ENCODE measurements at places on chromosomes 3 and 15.

DNA sequence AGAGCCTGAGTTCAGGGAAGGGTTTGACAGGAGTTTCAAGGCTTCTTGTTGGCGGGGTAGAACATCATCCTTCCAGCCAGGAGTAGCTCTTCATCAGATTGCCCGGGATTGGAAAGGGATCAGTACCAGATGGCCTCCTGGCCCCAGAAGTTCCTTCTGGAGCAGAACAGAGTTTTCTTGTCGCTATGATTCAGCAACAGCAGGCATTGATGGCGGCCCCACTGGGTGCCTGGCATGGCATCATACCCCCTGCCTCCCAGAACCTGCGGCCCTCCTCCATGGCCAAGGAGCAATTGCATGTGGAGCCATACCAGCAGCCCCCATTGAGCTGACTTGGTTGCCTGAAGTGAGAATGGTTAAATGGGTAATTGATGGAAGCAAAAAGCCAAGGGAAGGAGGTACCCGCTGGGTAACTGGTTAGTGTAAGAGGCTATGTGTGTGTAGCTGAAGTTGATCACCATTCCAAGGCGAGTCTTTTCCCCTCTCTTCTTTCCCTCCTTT lies 305.6 kb downstream of the PTPRG start:
- no peak for DNase-seq

DNA sequence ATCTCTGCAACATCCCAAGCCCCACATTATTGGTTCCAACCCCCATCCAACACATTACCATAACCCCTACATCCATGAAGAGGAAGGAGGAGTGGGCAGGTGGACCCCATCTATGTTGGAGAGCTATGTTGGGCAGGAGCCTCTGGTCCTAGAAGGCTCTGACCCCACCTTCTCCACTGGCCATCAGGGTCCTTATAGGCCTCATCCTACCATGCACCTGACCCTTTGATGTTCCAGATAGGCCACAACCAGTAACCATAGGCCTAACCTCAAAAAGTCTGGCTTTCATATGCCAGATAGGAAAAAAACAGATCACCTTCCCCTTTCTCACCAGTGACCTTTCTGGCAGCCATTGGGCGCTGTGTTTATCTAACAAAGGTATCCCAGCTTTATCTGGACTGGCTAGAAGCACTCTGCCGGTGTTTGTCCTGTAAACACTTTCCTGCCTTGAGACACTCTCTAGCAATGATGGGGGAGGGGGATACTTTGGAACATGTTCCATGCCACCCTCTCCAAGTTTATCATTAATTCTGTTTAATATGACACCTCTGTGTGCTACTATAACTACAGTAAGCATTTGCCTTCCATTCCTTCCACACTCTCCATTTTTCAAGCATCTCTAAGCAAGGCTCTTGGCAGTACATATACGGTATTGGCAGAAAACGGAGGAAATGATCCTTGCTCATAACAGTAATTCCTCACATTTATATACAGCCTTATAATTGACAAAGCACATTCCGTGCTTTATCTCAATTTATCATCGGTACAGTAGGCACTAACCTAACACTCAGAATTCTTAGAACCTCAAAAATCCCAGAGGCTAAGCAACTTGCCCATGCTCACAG lies 377.1 kb downstream of the VPS13C start:
- peak; percentile 23 for DNase-seq

DNA sequence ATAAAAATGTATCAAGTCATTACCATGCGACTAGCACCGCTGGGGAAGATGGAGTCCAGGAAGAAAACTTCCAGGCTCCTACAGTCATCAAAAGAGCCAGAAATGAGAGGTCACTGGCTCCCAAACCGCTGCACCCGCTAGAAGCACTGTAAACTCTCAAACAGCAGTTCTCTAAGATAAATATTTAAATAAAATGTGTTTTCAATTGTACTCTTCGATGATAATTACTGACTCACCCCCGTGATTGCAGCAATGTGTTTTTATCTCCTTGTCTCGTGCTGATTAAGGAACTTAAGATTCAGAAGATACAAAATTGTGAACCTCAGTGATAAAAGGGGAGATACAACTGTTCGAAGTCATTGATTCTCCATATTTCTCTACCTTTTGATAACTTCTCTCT lies 45.8 kb upstream of the FOXP1 start:
- DNase-seq: no peak

DNA sequence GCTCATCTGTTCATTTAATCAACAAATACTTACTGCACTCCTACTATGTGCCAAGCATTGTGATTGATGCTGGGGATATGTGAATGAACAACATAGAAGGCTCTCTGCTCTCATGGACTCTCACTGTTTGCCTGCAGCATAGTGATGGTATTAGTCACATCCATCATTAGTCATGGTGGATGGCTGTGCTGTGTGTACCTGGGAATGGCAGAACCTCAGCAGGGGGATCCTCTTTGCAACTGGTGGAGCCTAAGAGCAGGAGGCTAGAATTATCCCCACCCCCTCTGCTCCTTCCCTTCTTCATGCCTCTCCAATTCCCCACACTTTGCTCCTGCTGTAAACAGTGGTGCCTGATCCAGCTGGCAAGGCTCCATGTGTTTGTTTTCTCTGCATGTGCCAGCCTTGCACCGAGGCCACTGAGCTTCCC lies 20.5 kb downstream of the BOC start:
- DNase-seq: no peak

DNA sequence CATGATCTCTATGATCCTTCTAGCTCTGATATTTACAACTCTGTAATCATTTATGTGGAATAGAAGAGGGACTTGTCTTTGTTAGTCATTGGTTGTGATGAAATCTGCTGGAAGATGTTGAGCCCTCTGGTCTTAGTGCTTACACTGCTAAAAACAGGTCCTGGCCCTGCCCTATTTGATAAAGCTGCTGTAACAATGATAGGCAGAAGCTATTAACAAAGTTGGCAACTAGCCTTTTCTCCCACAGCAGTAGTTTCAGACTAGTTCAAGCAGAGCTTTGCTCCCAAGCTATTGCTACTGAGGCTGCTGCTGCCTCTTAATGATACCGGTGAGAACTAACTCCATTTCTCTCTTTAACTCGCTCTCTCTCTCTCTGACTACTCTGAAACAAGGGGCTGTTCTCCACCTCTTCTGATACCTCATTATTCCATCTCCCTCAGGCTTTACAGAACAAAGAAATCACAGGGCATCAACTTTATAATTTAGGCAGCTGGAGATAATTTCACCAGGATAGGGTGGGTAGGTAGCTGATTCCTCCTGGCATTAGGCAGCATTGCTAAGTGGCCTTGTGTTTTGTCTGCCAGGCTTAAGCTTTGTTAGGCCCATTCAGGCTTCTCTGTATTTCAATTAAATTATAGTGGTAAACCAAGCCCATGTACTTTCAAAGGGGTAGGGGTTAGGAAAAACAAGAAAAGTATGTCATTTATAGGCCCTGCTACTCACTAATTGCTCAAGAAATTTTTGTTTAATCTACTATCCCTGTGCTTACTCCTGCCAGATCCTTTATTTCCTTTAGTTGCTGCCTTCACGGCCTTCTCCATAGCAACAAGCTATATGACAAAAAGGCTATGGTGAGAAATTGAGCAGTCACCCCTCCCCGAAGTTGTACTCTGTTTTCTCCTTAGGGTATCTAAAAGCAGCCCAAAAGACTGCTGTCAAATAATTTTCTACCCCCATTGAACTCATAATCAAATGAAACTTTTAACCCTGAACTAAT lies 139.6 kb downstream of the RBPMS2 start:
- DNase-seq: peak; percentile 64

DNA sequence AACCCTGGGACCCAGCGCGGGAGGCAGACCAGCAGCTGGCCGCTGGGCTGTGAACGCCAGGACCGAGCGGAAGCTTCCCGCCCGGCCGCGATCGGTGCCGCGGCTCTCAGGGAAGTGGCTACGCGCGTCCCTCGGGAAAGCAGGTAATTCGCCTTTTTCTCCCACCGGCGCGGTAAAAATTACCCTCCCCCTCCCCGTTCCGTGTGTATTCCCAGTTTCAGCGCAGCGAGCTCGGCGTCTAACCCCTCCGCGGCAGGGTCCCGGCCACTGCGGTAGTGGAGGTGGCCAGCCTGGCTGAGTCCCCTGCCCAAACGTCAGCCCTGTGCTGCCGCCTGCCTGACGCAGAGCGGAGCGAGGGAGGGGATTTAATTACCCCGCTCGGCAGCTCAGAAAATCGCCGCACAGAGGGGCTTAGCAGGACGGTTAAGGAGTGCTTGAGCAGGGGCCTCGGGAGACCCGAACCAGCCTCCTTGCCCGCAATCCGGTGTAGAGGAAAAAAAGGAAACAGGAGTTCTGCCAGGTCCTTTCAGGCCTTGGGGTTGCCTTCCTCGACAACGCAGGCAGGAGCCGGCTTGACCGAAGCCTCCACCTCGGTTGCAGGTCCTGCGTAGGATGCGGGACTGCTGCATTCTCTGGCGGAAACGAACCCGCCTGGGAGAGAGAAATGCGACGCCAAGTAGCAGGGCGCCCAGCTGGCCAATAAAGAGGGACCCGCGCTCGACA lies 2.9 kb downstream of the GATA2 start:
- DNase-seq: peak; percentile 87

DNA sequence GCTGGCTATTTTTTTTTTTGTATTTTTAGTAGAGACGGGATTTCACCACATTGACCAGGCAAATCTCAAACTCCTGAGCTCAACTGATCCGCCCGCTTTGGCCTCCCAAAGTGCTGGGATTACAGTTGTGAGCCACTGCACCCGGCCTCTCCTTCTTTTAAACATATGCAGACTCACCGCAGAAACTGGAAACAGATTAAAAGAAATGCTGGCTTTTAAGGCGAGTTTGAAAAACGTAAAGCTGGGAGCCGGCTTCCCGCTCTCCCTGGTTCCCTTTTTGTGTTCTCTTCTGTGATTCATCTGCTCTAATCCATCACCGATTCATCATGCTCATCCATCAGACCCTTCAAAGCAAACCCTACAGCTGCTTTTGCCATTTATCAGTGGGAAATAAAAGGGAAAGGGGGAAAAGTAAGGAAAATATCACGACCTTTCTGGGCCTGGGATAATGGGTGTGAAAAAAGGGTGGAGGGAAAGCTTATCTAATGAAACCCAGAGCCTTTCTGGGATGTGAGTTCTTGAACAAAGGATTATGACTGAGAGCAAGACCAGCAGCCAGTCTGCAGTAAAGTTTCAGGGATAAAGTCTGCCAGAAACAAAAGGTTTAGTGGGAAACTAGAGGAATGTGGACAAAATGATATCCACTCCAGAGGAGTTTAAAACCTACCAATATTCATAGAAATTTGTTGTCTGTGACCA lies 92.3 kb upstream of the LRIG1 start:
- no peak for DNase-seq

- no peak for DNase-seq
Measured at GRCh38 chr15:78047761-78048627, 29.5 kb downstream of the TBC1D2B start.

DNA sequence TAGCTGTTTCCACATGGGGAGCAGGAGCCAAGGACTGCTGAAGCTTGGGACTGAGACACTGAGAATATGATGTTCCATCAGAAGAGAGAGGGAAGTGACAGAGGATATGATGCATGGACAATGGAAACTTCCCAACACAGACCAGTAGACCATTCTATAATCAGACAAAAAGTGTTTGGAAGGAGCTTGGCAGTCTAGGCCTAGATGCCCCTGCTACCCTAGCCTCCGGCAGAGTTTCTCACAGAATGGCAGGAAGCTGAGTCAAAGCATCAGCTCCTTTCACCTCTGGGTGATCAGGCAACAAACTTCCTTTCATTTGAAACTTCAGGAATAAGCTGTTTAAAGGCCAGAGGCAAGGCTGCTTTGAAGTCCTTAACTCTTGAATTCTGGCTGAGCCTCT lies 222.0 kb downstream of the NEK10 start:
- DNase-seq: no peak

GRCh38 chr3:185797108-185797881 lies 27.5 kb downstream of the IGF2BP2 start:
- DNase-seq: no peak

GRCh38 chr3:61545716-61546115 lies 15.7 kb upstream of the PTPRG start:
- no peak for DNase-seq

DNA sequence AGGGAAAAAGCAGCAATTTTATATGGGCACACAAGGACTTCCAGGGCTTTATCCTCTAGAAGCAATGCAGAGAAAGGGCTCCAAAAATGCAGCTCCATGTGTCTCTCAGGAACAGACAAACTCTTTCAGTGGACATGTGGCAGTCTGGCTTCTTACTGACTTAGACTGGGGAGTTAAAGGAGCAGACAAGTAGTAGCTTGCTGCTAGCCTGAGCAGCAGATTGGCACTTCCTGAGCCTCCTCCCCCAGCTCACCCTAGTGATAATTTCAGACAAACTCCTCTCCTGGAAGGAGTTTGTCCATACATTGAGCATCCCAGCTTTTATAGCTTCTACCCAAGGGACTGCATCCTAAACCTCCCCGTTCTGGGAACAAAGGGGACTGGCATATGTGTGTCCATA lies 101.7 kb upstream of the MANF start:
- DNase-seq: no peak

- no peak for DNase-seq
Measured at GRCh38 chr15:93180656-93181055, 91.6 kb upstream of the RGMA start.

GRCh38 chr15:70530503-70530902 lies 232.9 kb downstream of the UACA start:
- no peak for DNase-seq

DNA sequence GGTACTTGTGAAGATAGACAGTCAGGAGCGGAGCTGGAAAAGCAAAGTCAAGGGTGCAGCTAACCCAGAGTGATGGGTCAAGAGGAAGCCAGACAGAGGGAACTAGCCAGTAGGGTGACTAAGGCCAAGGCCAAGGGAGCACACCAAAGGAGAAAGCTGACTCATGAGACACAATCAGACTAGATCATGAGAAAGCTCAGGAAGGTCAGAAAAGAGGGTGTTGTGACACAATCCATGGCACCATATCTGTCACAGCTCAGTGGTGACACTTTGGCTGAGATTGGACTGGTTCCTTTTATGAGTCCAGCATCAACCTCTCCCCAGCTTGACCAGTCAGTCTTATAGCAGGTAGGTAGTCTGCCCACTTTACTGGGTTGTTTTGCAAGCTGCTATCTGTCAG lies 22.2 kb downstream of the P2RY1 start:
- DNase-seq: no peak

DNA sequence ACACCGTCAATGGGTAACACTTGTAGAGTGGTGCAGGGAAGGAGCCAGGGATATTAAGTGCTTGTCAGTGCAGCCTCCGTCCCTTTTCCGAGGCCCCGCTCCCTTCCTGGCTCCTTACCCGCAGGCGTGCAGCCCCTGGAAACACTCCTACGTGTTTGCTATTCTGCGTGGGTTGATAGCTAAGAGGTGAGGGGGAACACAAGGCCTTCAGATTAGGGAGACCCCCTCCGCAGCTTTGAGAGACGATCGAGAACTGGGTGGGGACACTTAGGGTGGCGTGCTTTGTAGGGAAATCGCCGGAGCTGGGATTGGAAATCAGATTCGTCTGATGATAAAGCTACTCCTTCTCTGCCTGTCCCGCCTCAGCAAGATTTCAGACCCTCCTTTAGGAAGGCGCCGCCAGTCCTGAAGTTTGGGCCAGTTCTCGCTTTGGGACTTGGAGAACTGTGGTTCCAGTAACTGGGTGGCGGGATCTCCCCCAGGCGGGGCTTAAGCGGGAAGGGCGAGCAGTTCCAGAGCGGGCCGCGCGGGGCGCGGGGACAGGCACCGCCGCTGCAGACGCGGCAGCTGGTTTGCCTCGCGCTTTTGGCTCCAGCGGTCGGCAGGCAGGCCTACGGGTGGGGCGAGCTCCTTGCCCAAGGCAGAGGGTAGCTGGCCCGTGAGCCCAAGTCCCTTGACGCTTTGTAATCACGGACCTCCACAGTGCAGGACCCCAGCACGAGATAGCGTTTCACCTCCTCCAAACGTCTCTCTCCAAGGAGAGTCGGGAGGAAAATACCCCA lies 8.0 kb upstream of the FAM107A start:
- peak; percentile 97 for DNase-seq
